ENCODE measurements at places on chromosomes 6 and 20.

DNA sequence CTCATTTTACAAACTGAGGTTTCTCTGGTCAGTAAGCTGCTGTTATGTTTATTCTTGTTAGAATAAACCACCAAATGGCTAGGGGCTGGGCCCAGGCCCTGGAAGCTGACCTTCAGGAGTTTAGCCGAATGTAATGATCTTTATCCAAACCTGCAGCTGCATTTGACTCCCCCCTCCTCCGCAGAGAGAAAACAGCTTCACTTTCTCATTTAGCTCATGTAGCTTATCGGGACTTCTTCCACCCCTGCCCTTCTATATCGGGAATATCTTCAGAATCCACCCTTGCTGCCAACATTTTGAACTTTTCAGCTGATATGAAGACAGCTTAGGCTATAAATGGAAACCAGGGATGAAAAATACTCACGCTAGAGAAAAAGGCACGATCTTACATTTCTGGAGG, 102.6 kb downstream of the ZMYND8 start:
- DNase-seq = no peak

- peak; percentile 85 for DNase-seq
These were observed 80.2 kb downstream of the GMPR start for GRCh38 chr6:16318538-16318937.

DNA sequence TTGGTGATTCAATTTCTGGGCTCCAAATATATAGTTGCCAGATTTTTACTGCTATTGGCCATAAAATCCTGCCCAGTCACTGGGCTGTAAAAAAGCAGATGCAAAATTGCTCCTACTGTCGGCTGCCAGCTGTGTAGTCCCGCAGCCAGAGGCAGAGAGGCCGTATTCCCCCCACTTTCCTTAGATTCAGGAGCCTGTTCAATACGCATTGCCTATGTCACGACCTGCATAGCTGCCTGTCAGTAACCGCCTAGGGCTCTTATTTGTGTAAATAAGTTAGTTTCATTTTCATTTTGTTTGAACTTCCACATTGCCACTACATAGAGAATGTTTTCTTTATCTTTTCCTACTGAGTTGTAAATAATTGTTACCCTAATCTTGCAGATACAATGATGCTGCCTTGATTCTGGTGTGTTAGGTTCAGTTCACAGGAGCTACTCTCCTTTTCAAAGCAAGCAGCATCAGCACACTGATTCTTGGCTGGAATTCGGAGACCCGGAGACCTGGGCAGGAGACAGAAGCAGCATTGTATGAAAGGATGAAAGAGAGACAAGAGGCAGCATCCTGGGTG, 46.0 kb upstream of the UST start:
- DNase-seq = peak; percentile 18

DNA sequence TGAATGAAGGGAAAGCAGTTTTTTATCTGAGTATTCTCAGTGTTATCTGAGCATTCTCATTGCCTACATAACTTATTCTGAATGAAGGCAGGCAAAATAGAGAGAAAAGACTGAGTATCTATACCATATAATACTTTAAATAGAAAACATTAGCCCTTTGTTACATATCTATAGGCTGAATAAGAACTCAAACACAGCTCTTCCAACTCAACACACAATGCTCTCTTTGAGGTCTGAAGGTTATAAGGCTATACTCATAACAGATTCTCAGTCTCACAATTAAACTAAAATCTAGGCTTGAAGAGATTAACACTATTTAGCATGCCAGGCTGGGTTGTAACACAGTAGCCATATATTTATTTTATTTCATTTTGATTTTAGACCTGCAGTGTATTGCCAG, 56.9 kb downstream of the EYS start:
- DNase-seq = no peak

DNA sequence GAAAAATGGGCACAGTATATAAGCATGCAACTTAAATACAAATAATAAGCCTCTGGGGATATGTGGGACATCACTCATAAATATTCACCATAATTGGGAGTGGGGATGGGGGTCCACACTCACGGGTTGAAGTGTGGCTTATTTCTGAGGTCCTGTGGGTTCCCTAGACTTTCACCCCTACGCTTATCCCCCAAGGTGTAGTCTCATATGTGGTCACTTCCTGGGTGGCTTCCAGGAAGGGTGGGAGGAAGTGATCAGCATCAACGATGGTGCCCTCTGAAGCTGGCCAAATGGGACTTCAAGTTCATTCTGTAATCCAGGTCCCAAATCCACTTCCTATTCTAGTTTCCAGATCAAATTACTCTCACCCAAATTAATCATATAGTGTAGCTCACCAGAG, 59.5 kb downstream of the GNAS start:
- no peak for DNase-seq

DNA sequence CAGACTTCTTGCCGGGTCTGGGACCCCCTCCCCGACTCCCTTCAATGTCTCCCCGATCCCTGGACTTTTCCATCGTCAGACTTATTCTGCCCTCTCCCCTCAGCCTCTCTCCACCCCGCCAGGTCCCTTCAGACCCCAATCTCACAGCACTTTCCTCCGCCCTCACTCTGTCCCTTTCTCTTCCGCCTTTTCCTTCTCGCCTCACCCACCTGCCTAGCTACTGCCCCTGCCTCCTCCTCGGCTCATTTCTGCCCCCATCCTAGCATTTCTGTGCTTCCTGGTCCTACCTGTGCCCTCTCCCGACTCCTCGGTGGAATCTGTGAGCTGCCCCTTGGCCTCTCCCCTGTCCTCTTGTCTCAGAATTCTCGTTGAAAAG, 616 bp downstream of the CHMP4B start:
- no peak for DNase-seq
